ENCODE measurements at places on chromosomes 2 and 18.

- no peak for DNase-seq
Measured at GRCh38 chr2:226652983-226653765, 146.4 kb downstream of the IRS1 start.

- DNase-seq: no peak
Measured at GRCh38 chr2:128512379-128513115, 193.9 kb upstream of the HS6ST1 start.

DNA sequence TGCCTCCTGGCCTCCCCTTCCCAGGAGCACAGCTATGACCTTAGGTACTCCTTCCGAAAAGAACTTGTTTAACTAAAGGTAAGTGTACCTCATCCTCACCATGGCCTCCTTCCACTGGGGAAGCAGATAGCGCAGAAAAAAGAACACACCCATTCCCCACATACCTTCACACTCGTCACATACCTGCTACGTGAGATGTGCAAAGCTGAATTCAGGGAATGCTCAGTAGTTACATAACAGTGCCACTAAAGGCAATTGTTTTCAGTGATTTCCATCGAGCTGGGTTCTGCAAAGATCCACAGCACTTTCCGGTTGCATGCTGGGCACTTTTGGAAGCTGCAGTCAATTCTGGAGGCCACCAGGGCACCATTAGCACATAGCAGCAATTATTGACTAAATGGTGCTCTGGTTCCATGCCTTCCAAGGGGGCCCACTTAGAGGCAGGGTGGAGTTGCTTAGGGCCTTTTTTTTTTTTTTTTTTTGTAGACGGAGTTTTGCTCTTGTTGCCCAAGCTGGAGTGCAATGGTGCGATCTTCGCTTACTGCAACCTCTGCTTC, 41.0 kb downstream of the PAX8 start:
- no peak for DNase-seq

DNA sequence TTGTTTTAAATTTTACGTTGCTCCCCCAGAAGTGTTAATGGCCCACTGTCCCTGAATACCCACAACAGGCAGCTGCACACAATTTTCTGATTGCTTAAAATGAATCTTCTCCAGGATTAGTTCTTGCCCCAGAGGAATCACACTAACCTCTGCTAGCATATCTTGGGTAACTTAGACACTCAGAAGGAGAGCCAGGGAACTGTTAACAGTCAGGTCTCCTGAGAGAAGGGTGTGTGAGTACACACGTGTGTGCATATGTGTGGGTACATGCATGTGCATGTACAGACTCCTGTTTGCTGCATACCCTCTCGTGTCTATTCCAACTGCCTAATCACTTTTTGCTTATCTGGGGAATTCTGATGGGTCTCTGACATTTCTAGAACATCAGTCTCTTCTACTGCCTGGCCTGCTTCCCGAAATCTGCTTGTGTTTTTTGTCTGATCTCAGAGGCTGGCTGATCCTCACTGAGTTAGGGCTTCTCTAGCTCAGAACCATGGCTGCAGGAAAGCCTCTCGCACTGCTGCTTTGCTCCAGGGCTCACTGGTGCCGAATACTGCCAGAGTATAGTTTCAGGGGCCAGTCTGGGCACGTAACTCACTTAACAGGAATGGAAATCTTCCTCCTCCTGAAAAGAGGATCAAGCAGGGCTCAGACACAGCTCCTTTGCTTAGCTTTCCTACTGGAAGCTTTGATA, 62.8 kb downstream of the PRELID3A start:
- no peak for DNase-seq

DNA sequence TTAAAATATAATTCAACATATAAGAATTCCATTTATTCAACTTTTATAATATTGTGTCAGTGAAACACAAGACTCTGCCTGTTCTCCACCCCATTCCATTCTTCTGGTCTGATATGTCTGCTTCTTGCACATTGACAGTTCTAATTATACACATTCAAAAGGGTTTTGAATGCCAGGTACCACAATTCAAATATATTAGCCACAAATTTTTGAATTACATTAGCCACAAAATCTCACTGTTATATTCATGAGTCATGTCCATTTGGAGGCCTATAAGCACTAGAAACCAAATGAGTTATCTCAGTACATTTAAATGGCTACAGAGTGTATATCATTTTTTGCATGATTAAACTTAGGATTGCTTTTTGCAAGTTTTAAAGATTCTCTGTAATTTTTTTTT, 72.1 kb downstream of the CCDC150 start:
- no peak for DNase-seq

GRCh38 chr2:20467789-20468548, 21.1 kb downstream of the RHOB start:
- no peak for DNase-seq

DNA sequence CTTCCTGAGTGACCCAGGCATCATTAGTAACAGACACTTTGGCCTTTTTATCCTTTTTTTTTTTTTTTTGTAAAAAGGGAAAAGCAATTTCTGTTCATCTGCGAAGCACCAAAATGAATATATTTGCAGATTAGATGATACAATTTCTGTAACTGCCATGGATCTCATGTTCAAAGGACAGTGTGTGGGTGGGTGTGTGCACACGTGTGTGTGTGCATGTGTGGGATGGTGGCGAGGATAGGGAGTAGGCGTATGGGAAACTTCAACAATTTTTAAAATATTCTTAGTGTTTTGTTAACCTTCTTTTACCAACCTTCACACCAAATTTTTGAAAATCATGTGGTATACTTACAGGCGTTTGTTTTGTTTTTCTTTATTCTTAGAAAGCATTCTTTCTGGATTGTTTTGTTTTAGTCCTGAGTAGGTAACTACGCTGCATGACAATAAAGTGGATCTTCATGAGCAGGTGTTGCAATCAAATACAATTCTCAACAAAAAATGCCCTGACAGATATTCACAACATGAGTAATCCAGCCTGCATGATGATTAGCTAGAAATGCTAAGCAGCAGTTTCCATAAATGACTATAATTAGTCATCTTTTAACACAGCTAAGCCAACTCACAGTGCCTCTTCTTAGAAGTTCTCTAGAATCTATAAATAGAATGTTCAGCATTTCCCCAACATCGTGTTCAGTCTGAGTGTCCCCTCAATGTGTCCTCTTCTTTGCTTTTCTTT, 53.5 kb upstream of the RMDN2 start:
- DNase-seq: peak; percentile 10

DNA sequence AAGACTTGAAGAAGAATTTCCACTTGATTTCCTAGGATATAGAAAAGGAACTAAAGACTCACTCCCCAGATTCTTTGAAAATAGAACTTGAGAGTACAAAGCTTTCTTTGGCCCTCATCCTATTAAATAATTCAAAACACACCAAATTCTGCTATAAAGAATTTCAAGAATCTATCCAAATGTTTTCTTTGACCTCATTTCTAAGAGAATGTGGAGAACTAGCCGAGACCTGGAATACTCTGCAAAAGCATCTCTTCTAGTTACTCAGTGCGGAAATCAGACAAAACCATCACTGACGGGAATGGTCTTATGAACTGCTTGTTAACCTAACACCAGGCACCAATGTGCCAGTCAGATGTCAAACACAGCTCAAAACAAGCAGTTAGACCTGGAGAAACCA, 44.2 kb upstream of the ARL5A start:
- DNase-seq: no peak

DNA sequence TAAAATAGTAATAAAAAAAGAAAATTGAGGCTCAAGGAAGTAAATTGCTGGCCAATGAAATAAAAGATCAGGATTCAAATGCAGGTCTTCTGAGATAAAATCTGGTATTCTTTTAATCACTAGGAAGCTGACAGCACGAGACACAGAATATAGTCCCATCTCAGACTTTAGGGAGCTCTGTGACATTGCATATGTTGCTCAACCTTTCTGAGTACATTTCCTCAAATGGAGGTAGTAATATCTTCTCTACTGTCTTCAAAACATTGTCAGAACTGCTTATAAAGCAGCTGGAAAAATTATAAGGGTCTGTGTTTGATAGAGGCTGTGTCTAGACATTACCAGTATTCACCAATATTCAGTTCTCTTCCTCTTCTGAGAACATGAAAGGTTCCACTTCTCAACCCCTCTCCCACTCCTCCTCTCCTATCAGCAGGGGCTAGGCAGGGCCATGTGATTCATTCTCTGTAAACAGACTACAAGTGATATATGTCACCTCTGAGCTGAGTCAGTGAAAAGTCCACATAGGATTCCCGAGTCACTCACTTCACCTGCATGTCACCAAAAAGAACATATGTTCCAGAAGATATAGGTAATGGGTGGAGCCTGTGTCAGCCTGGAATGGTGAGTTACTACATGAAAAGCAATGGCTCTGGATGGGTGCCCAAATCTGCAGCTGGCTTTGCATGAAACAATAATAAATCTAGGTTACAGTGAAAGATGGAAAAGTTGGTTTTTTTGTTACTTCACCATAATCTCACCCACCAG, 7.1 kb downstream of the KCNE4 start:
- DNase-seq: no peak

GRCh38 chr2:167681234-167682015, 566.0 kb downstream of the STK39 start:
- DNase-seq: no peak

- DNase-seq: no peak
Measured at GRCh38 chr2:9613291-9613690, 17.5 kb downstream of the YWHAQ start.

GRCh38 chr2:230226051-230226551, 565 bp downstream of the SP140 start:
- no peak for DNase-seq

DNA sequence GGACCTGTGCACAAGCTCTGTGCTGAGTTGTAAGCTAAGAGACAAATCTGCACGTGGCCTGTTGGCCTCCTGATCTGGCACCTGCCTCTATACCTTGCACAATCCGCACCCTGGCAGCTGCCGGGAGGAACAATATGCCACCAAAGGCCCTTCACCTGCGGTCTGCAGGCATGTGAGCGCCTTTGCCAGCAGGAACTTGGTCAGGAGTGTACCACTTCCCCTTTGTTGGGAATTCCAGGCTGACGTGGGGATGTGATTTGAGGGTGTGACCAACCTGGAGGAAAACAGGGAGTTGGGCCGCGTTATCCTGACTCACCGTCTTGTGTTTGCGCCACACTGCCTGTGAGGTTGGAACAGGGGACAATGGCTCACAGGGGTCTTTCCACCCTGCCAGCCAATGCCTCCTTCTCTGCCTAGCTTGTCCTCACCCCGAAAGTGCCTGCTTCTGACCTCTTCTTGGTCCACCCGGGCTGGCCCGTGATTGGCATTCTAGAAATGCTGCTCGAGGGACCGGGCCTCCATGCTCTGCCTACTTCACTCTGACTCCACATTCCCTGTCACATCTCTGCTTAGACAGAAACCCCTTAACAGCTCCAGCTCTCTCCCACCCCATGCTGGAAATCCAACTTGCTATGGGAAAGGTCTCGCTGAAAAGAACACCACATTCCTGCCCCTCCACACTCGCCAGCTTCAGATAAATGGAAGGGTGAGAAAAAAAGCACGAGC, 67.1 kb upstream of the MAP4K4 start:
- DNase-seq: no peak

DNA sequence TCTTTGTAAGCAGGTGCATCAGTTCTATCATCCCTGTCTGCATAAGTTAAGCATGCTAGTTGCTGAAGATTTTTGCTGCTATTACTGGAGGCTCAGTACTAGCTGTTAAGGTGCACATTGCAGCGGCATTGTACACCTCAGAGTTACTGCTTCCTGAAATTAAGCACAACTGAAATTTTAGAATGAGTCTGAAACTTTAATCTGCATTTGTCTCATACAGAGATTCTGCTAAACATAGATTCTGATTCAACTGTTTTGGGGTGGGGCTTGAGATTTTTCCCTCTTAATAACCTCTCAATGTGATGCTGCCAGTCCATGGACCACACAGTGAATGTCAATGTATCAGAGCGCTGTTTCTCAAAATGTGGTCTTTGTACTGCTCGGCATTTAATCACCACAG, 585.7 kb upstream of the GCFC2 start:
- no peak for DNase-seq

DNA sequence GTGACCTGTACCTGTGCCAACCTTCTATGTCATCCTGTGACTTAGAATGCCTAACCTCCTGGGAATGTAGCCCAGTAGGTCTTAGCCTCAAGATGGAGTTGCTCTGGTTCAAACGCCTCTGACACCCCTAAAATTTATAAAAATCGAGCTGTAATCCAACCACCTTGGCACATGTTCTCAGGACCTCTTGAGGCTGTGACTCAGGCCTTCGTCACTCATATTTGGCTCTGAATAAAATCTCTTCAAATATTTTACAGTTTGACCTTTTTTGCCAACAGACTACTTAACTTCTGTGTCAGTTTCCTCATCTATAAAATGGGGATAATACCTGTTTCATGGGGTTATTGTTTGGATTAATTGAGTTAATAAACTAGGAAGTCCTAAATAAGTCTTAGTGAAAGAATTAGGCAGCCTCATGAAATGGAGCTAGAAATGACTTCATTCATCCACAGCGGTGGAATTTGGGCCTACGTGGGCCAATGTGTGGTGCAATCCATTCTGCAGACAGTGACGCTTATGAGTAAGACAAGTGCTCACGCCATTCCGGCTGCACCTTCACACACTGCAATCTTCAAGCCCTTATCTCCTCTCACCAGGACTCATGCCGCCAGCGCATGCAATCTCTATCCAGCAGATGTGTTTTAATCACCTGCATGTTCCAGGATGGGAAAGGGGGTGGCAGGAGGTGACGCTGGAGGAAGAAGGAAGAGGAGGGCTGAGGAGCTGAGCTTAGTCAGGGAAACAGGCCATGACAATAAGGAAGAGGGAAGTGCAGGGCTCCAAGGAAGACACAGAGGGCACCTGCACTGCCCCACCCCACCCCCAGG, 2.0 kb upstream of the UBE2F start:
- no peak for DNase-seq

DNA sequence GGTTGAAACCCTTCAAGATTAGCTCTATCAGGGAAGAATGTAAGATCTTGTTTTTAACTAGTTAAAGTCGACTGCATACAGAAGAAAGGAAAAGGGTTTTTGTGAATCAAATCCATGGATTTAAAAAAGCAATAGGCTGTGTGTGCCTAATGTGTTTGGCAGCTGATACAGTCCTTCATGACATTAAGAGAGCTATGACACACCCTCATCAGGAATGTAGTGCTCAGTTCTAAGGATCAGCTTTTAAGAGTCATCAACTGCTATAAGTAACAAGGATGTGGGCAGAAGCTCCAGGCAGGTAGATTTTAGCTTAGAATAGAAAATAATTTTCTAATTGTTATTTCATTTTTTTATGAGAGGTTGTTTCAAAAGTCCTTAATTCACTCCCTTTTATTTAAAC, 52.9 kb downstream of the PPP1R1C start:
- DNase-seq: no peak

GRCh38 chr2:10720306-10720705, 1.1 kb upstream of the ATP6V1C2 start:
- no peak for DNase-seq
